ENCODE measurements at places on chromosomes 6 and 20. TPM values are rescaled to one million over a fixed set of nuclear protein-coding genes. Genes with fewer than 3 reads are reported as not detected.

The TRAPPC3L gene
- total RNA-seq = 0.10 TPM

The RCAN2 gene
- 0.80 TPM for total RNA-seq

The DEFB132 gene
- not detected for total RNA-seq

The FAM184A gene
- total RNA-seq = 0.54 TPM

The BMP5 gene
- total RNA-seq = not detected

The FAM83C gene
- total RNA-seq = not detected

The C6orf141 gene
- total RNA-seq = 10.6 TPM

The ZNF311 gene
- 0.27 TPM for total RNA-seq

The DNAH8 gene
- total RNA-seq = not detected

The CST5 gene
- total RNA-seq = not detected

The ADGRB3 gene
- total RNA-seq = not detected

The PLG gene
- total RNA-seq = not detected

The HLA-DRA gene
- not detected for total RNA-seq

The LAMA5 gene
- 180 TPM for total RNA-seq

The MACROD2 gene
- total RNA-seq = not detected

The CST3 gene
- 519 TPM for total RNA-seq

The SIRPD gene
- total RNA-seq = not detected

The CST4 gene
- total RNA-seq = 0.25 TPM

The TSPO2 gene
- total RNA-seq = not detected

The CRISP3 gene
- not detected for total RNA-seq

The UBD gene
- total RNA-seq = 24.5 TPM

Measured in mammary microvascular endothelial cell (primary cell).